Endothelial cell of umbilical vein (primary cell): ENCODE measurements at places on chromosomes 6 and 20. TPM values are rescaled to one million over a fixed set of nuclear protein-coding genes. Genes with fewer than 3 reads are reported as not detected.

GRCh38 chr6:81552644-81553043 is 199.8 kb downstream of the TENT5A start:
- no peak overlapping the region for H3K27ac ChIP-seq
- no peaks in the 10 kb centered on the region for H3K27me3 ChIP-seq
- H3K4me3 ChIP-seq, result no peak overlapping the region
- no peaks in the 10 kb centered on the region for H3K4me1 ChIP-seq
- no peaks in the 10 kb centered on the region for H3K36me3 ChIP-seq
- no peak for DNase-seq

DNA sequence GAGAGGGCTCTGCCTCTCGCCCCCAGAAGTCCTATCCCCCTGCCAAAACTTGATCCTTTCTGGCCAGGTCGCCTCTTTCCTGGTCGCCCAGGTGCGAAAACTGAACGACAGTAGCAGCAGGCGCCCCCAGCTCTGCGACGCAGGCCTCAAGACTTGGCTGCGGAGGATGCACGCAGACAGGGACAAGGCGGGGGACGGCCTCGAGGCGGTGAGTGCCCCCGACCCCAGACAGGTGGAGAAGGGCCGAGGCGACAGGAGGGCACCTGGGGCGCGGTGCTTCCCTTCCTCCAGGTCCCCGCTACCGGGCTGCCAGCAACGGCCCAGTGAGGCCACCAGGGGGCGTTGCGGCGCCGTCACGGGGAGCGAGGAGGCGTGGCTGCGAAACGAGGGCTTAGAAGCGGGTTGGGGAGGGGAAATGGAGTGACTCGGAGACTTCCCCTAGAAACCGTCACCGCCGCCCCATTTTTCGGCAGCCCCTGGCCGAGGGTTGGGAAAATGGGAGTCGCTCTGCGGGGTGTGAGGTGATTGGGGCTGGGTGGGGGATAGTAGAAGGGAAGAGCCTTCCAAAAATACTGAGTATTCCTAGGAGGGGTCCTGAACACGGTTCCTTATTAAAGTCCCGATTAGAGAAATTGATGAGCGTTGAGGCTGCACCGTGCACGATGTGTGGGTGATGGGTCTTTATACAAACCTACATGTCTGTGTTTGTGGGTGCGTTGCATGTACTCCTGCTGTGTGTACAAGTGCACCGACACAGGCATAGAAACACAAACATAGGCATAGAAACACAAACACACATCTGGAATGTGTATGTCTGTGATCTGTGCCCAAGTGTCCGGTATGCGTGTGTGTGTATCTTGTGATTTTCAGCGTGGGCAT is 44.6 kb downstream of the ARHGAP40 start:
- H3K4me1 ChIP-seq, result no peaks in the 10 kb centered on the region
- H3K4me3 ChIP-seq, result peak overlapping the region; percentile 14
- no peak overlapping the region for H3K27ac ChIP-seq
- no peaks in the 10 kb centered on the region for H3K36me3 ChIP-seq

Gene TOX2
- total RNA-seq, result 18.6 and 25.7 TPM in 2 replicates

GRCh38 chr6:137284811-137285110 is 65.6 kb upstream of the IFNGR1 start:
- no peaks in the 10 kb centered on the region for H3K4me1 ChIP-seq
- no peak for DNase-seq
- no peaks in the 10 kb centered on the region for H3K27me3 ChIP-seq
- H3K27ac ChIP-seq, result no peak overlapping the region
- H3K36me3 ChIP-seq, result no peaks in the 10 kb centered on the region

DNA sequence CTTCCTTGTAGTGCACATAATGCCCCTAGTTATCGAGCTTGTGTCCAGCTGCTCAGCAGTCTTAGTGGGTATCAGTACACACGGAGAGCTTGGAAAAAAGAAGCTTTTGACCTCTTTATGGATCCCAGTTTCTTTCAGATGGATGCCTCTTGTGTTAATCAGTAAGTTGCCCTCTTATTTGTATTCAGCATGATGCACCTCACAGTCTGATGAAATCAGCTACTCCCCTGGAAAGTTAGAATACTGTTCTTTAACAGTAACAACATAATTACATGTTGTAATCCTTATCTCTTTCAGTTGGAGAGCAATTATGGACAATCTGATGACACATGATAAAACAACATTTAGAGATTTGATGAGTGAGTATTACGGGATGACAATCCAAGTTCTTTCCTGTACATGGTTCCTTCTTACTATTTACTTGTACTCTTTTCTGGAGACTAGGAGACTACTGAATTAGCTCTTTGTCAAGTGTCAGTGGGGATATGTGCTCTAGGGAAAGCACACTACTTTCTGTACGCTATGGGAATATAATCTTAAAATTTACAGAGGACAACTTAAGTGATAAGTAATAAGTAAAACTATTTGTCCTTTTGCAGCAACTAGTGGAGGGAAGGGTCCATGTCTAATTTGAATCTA is 39.1 kb downstream of the PGM3 start:
- H3K4me3 ChIP-seq, result no peak overlapping the region
- no peaks in the 10 kb centered on the region for H3K36me3 ChIP-seq
- no peak for DNase-seq
- no peaks in the 10 kb centered on the region for H3K4me1 ChIP-seq
- no peaks in the 10 kb centered on the region for H3K27me3 ChIP-seq

Gene FAM83C
- total RNA-seq, result not detected in 2 replicates

GRCh38 chr6:140134224-140134623 is 759.8 kb upstream of the CITED2 start:
- H3K4me1 ChIP-seq, result peaks cover 10% of the 10 kb centered on the region
- H3K36me3 ChIP-seq, result no peaks in the 10 kb centered on the region
- H3K27me3 ChIP-seq, result no peaks in the 10 kb centered on the region

- H3K4me1 ChIP-seq, result no peaks in the 10 kb centered on the region
- H3K27ac ChIP-seq, result no peak overlapping the region
- H3K27me3 ChIP-seq, result no peaks in the 10 kb centered on the region
- H3K36me3 ChIP-seq, result peaks cover 29% of the 10 kb centered on the region
These were observed 20.4 kb downstream of the ZNF337 start for GRCh38 chr20:25676164-25676809.

- no peak overlapping the region for H3K4me3 ChIP-seq
- no peak overlapping the region for H3K27ac ChIP-seq
- DNase-seq, result no peak
- no peaks in the 10 kb centered on the region for H3K27me3 ChIP-seq
- H3K4me1 ChIP-seq, result no peaks in the 10 kb centered on the region
- H3K36me3 ChIP-seq, result no peaks in the 10 kb centered on the region
These were observed 65.0 kb downstream of the ID4 start for GRCh38 chr6:19902201-19902600.

DNA sequence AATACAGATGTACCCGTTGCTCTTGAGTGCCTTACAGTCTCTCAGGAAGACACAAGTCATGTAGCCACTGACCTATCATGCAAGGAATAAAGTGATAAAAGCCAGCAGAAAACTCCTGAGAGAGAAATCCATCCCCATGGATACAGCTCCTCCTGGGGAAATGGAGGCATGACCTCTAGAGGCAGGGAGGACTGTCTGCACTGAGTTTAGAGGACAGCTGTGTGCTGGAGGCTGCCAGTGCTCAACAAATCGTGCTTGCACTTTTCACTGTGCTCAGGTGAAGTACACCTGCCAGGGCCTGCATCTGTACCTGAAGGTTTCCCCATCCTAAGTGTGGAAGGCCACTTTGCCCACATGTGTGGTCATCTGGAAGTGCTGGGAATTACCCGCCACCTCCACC is 12.1 kb downstream of the CD93 start:
- no peak for DNase-seq
- no peak overlapping the region for H3K27ac ChIP-seq
- H3K4me3 ChIP-seq, result no peak overlapping the region
- peaks cover 24% of the 10 kb centered on the region for H3K4me1 ChIP-seq
- no peaks in the 10 kb centered on the region for H3K36me3 ChIP-seq
- no peaks in the 10 kb centered on the region for H3K27me3 ChIP-seq

Gene FAM83D
- 35.5 and 46.0 TPM in 2 replicates for total RNA-seq

GRCh38 chr20:22829356-22829755 is 205.8 kb upstream of the SSTR4 start:
- no peak overlapping the region for H3K27ac ChIP-seq
- no peak for DNase-seq
- no peak overlapping the region for H3K4me3 ChIP-seq
- H3K4me1 ChIP-seq, result peaks cover 3% of the 10 kb centered on the region

- H3K4me3 ChIP-seq, result no peak overlapping the region
- H3K36me3 ChIP-seq, result no peaks in the 10 kb centered on the region
- H3K4me1 ChIP-seq, result no peaks in the 10 kb centered on the region
These were observed 300.9 kb downstream of the CBLN4 start for GRCh38 chr20:55704458-55704857.

DNA sequence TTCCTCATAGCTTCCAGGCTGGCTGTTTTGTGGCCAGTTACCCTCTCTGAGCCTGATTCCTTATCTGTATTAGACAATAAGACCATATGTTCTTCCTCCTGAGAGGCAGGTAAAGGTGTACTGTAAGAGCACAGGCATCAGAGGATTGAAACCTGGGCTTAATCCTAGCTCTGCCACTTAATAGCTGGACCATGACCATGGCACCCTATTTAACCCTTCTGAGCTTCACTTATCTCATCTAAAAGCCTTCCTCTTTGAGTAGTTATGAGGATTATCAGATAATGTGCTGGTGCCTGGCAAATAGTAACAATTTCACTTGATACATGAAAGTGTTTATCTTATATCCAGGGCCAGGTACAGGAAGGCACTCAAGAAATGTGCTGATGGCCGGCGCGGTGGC is 34.9 kb downstream of the BCL2L1 start:
- H3K27me3 ChIP-seq, result no peaks in the 10 kb centered on the region
- peaks cover 12% of the 10 kb centered on the region for H3K4me1 ChIP-seq
- H3K27ac ChIP-seq, result no peak overlapping the region

- H3K27ac ChIP-seq, result no peak overlapping the region
- H3K27me3 ChIP-seq, result no peaks in the 10 kb centered on the region
These were observed 14.6 kb upstream of the ZMYND8 start for GRCh38 chr20:47370850-47371782.

Gene BANF2
- not detected in 2 replicates for total RNA-seq

Gene ELMO2
- total RNA-seq, result 42.1 and 43.5 TPM in 2 replicates

Gene B3GAT2
- not detected in 2 replicates for total RNA-seq

Gene STAU1
- 98.1 and 103 TPM in 2 replicates for total RNA-seq

GRCh38 chr20:56949318-56949717 is 317.1 kb downstream of the BMP7 start:
- no peaks in the 10 kb centered on the region for H3K27me3 ChIP-seq
- no peak overlapping the region for H3K27ac ChIP-seq
- no peaks in the 10 kb centered on the region for H3K4me1 ChIP-seq
- no peak overlapping the region for H3K4me3 ChIP-seq
- no peak for DNase-seq

GRCh38 chr6:37072526-37072925 is 67.1 kb downstream of the FGD2 start:
- no peaks in the 10 kb centered on the region for H3K27me3 ChIP-seq
- DNase-seq, result no peak
- no peaks in the 10 kb centered on the region for H3K4me1 ChIP-seq
- H3K27ac ChIP-seq, result no peak overlapping the region
- H3K36me3 ChIP-seq, result no peaks in the 10 kb centered on the region

DNA sequence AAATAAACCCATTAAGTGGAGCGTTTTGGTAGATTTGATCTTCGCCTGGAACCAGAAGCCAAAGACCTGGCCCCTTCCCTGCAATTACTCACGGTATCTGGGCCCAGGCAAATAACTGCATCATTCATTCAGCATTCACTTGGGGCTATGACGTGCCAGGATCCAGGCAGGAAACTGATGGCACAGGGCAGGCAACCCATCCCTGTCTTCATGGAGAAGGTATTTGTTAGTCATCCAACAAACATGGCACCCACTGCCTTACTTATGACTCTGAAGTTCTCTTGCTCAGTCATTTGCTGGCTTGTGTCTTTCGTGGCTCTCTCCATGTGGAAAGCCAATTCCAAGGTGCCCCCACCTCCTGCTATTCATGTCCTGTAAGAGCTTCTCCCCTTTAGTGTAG is 232.4 kb downstream of the BMP7 start:
- no peak overlapping the region for H3K4me3 ChIP-seq
- no peaks in the 10 kb centered on the region for H3K4me1 ChIP-seq
- no peak overlapping the region for H3K27ac ChIP-seq
- no peaks in the 10 kb centered on the region for H3K36me3 ChIP-seq
- no peak for DNase-seq

DNA sequence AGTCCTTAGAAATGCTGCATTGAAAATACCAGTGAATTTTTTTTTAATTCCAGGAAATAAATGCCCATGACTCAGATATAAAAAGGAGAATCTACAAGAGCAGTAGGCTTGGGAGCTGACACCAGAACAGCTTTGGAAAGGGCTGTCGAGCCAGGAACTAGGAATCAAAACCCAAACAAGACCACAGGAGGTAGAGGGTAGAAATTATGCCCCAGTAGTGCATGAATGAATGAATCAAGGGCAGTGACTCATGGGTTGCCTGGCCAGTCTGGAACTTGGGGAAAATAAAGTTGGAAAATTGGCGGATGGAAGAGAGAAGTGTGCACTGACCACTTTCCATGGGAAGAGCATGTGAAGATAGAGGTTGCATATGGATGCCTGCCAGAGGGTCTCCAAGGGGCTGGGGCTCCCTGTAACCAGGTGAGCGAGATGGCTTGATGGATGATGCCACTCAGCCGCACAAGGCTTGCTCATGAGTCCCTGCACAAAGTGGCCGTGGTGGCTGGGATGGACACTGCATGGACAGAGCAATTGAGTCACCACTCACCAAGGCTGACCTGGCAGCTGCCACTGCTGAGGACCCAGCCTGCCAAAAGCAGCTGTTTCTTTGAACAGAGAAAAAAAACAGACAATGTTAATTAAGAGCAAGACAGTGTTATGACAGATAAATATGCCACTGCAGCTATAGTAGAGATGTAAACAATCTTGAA is 15.2 kb upstream of the MCCD1 start:
- peaks cover 7% of the 10 kb centered on the region for H3K36me3 ChIP-seq
- no peak overlapping the region for H3K27ac ChIP-seq
- H3K4me3 ChIP-seq, result no peak overlapping the region
- no peak for DNase-seq

Gene TFAP2C
- not detected in 2 replicates for total RNA-seq

Gene EYA2
- total RNA-seq, result not detected in 2 replicates

Gene POLR1H
- 32.5 and 42.5 TPM in 2 replicates for total RNA-seq

GRCh38 chr20:52434041-52434425 is 242.5 kb upstream of the ZFP64 start:
- H3K27me3 ChIP-seq, result no peaks in the 10 kb centered on the region
- H3K36me3 ChIP-seq, result no peaks in the 10 kb centered on the region
- no peaks in the 10 kb centered on the region for H3K4me1 ChIP-seq
- no peak overlapping the region for H3K27ac ChIP-seq
- DNase-seq, result no peak

Gene EPPIN
- not detected in 2 replicates for total RNA-seq

GRCh38 chr6:77457720-77458349 is 5.5 kb downstream of the HTR1B start:
- no peaks in the 10 kb centered on the region for H3K27me3 ChIP-seq

Gene ID1
- total RNA-seq, result 64.4 and 78.9 TPM in 2 replicates

DNA sequence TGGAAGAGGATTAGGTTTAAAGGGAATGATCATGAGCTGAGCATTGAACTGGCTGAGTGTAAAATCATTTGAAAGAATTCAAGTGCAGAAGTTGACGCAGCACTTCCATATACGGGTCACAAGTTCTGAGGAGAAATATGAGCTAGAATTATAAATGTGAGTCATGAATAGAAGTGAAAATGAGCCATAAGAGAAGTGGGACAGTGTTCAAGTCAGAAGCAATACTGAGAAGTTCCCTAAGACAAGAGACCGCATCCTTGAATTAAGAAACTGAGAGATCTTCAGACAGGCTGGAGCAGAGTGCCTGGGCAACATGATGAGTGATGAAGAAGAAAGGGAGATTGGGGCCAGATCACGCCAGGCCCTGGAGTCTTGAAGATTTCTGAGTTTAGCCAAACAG is 209.7 kb downstream of the TBX18 start:
- no peak overlapping the region for H3K4me3 ChIP-seq
- H3K27ac ChIP-seq, result no peak overlapping the region
- H3K4me1 ChIP-seq, result no peaks in the 10 kb centered on the region
- DNase-seq, result no peak
- H3K36me3 ChIP-seq, result no peaks in the 10 kb centered on the region
